ENCODE measurements at places on chromosomes 16 and 17. TPM values are rescaled to one million over a fixed set of nuclear protein-coding genes. Genes with fewer than 3 reads are reported as not detected.

The ST6GALNAC2 gene
- total RNA-seq = 1.0 TPM

DNA sequence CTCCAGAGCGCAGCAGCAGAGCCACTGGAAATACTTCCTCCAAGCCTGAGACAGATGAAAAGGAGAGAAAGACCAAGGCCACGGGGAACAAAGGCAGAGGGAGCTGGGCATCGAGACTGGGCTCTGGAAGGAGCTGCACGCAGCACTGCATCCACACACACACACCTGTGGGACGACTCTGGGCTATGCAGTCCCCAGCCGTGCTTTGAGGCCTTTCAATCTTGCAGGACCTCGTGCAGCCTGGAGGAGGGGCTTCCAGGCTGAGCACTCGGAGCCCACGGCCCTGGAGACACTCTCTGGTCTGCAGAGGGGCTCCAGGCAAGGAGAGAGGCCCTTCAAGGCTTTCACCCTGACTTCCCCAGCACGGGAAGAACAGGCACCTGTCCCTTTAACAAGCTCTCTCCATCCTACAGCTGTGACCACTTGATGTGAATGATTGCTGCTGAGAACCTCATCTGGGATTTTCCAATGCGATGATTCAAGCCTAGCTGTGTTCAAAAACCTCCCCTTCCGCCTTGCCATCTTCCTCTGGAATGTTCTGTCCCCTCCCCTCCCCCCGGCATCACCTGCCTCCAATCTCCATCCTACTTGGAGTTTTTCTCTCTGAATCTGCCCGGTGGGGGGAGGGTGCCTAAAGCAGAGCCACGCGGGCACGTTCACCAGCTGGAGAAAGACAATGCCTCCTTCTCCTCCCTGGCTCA is 37.5 kb downstream of the RBFOX3 start:
- DNase-seq = no peak

DNA sequence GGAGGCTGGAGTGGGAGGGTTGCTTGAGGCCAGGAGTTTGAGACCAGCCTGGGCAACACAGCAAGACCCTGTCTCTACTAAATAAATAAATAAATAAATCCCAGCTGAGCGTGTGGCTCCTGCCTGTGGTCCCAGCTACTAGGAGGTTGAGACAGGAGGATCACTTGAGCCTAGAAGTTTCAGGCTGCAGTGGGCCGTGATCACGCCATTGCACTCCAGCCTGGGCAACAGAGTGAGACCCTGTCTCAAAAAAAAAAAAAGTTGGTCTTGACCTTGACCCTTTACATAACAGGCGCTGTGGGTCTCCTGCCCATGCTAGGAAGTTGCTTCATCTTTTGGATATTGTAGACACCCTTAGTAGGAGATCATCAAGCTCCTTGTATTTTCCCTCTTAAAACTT is 11.4 kb downstream of the ACSF2 start:
- DNase-seq = no peak

- DNase-seq = peak; percentile 63
Measured at GRCh38 chr16:31869511-31870201, 4.0 kb upstream of the ZNF267 start.

DNA sequence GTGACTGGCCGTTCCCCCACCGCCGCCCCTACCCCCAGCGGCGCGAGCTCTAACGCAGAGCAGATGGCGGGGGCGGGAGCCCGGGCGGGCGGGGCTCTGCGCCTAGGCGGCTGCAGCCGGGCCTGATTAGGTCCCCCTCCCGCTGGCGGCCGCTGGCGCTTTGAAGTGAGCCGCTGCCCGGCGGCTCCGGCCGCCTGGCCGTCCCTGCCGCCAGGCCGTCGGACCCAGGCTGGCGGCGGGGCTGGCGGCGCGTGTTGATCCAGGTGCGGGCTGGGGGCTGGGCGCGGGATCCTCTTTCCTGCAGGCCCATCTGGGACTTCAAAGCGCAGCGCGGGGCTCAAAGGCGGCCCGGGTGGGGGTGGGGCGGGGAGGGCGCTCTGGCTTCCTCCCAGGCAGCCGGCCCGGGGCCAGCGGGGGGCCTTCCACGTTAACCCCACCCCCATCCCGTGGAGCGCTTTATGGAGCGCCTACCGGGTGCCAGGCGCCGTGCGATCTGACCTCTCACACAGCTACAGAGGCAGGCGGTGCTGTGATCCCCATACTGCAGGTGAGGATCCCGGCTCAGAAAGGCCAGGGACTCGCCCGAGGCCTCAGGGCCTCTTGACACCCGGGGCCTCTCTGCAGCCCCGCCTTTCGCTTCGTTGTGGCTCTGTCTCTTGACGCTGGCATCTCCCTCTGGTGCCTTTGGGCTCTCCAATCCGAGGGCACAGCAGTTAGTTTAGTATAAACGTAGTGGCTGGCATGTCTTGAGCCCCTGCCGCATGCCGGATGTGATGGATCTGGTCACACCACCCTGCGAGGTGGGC is 80.0 kb upstream of the NKD1 start:
- no peak for DNase-seq

DNA sequence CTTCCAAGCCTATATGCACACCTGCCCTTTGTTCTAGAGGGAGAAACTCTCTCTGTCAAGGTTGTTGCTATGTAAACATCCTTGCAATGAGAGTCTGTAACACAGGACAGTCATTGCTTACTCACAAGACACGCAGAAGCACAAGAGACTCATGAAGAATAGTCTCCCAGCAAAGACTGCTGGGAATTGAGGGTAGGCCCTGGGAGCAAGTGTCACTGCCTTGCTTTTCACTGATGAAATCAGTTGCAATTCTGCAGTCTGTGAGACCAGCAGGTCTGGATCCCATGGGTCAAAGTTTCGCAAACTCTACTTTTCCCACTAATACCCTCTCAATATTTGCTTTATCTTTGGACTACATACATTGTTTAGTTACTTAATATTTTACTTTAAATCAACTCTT is 177.4 kb downstream of the FTO start:
- DNase-seq = no peak

All from cardiac muscle cell (in vitro differentiated cells and primary cell).